NCI-H2171 (cell line): ENCODE measurements at places on chromosomes 1 and 21.

DNA sequence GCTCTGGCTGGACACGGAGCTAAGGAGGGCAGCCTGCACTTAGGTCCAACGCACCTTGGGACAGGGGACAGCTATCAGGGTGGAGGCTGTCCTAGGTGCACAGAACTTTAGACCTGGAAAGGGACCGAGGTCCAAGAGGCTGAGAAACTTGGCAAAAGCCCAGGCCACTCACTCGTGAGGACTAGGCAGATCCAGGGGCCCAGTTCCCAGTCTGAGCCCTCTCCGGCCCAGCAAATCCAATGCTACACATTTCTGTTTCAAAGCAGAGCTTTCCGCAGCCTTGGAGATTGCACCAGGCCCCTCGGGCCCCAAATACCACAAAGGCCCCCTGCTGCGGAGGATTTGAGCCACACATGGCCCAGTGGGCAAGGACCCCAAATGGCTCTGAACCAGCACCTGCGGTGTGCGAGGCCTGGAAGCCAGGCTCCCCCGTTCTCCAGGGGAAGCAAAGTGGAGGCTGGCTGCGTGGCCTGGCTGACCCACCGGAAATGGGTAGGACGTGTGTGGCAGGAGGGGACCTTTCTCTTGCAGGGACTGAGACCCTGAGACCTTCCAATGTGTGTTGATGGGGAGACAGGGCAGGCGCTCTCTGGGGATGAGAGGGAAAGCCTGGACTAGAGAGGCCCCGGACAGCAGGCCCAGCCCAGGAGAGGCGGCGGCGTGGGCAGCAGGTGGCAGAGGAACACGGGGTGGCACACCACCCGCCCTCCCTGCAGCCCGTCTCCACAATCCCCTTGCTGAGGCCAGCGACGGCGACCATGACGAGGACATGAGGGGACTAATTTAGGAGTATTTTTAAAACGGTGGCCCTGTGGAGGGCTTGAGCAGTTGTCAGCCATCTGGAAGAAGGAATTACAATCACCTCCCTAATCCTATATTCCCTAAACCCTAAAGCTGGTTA is 118.7 kb downstream of the CASZ1 start:
- no peak for DNase-seq

DNA sequence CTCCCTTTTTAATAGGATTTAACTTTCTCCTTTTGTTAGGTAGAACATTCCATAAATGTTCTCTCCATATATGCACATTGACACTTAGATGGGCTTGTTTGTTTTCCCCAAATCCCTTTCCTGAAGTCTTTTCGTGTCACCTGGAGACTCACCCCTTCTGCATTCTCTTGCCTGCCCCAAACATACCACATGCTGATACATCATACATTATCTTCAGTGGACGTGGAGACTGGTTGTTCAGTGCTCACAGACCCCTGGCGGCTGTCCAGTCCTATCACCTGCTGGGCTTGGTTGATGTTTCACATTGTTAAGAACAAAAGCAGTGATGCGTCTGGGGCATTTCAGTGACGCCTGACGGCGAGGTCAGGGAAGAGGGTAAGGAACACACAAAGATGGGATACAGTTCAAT is 22.2 kb downstream of the FMOD start:
- DNase-seq, result no peak

DNA sequence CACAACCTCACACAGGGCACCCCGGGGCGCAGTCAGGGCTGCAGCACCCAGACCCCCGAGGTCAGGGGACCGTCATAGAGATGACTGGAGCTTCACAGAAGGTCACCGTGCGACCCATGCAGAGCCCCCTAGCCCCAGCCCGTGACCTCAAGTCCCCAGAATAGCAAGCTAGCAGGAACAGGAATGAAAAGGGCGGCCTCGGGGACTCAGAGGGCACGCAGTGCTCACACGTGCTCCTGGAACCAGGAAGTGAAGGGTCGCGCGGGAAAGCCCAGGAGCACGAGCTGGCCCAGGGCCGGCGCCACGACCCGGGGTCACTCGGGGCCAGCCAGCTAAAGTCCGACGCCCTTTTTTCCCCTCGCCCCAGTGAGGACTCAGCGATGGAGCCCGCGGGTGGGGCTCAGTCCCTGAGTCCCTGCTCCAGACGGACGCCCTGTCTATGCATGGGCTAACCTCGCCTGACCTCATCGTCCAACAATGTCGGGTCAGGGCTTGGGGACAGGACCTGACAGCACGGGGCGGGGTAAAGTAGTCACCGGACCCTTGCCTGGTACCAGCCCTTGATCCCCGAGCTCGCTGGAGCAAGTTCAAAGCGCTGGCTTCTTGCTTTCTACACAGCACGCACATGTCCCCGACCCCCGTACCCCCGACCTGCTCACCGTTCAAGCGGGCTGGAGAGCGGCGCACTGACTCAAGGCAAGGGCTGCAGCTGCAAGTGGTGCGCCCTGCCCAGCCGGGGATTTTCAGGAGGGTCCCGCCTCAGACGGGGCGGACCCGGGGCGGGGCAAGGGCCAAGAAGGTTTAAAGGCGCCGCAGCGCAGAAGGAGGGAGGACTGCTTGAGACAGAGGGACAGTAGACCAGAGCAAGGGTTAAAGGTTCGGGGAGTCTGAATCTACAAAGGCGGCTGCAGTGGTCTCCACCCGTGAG is at the start of gene TAGLN2:
TAGLN2 (minus strand) TSS at position 717 of the 928 bp plus-strand sequence. CDS start 4,998 bp downstream, outside the sequence.
- no peak for DNase-seq

GRCh38 chr21:43786300-43786806 is 3.0 kb upstream of the RRP1 start:
- DNase-seq, result peak; percentile 10

DNA sequence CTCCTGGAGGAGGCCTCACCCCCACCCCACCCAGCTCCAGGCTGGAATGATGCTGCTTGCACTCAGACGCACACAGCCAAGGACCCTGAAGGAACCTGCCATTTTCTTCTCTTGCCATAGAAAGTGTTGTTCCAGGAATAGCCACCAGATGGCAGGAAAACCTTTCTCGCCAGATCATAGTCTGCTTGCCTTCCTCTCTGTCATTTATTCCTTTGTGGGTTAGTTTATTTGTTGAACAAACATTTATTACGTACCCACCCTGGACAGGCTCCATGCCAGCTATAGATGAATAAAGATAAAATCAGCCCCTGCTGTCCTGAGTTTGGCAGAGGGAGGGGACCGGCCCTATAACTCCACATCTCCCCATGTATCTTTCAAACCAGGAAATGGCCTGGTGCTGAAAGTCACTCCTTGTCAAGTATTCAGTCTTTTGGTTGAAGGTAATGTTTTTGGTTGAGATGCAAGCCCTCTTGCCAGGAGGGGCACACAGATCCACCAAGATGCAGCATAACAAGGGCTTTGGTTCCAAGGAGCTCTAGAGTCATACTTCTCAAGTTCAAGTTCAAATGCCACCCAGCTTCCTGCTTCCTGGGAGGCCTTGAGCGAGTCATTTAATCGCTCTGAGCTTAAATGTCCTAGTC is 7.0 kb upstream of the KCNC4 start:
- DNase-seq, result peak; percentile 45

DNA sequence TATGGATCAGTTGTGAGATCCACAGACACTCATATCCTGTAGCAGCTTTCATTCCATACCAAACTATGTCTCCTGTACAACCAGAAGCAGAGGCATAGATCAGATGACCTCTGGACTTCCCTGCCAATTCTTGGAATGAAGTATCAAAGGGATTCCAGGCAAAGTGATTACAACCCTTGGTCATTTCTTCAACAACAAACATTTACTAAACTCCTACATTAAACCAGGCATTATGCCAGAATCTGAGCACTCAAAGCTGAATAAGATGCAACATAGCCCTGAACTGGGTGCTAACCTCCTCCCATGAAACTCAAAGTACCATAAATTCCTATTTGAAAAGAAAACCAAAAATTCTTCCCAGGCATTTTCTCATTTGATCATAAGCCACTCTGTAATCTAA is 121.2 kb upstream of the SGIP1 start:
- no peak for DNase-seq

DNA sequence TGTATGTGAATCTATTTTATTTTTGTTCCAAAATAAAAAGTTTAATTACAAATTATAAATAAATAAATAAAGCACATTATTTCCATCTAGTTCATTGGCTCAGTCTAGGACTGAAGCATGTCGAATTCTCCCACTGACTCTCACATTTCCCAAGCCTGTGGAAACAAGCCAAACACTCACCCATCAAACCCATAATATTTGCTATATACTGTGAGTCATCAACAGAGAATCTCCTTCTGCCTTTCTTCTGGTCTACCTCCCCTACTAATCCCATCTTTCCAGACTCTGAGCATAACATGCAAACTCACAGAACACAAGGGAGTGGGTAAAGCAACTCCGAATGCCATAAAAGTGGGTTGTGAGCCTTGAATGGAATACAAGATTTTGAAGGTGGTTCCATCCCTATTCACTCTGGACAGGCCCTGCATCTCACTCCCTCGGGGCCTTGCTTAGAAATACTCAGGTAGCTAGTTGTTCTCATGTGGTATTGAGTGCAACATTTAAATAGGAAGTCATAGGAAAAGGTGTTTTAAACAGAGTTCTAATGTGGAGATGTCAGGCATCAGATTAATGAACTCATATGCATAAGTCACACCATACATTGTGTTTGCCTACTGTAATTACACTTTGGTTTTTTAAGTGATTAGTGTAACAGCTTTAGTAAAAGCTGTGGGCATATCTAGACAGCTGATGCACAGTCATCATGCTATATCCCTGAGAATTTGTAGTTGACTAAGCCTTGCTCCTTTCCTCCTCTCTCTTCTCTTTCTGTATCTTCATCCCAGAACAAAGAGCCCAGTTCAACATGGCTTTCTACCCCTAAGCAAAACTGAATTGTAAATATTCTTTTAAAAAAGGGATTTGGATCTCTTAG is 47.0 kb downstream of the F5 start:
- no peak for DNase-seq

GRCh38 chr1:201876148-201876818 is 12.4 kb upstream of the SHISA4 start:
- DNase-seq, result peak; percentile 84

- no peak for DNase-seq
Measured at GRCh38 chr1:117321680-117322609, 45.3 kb upstream of the MAN1A2 start.

DNA sequence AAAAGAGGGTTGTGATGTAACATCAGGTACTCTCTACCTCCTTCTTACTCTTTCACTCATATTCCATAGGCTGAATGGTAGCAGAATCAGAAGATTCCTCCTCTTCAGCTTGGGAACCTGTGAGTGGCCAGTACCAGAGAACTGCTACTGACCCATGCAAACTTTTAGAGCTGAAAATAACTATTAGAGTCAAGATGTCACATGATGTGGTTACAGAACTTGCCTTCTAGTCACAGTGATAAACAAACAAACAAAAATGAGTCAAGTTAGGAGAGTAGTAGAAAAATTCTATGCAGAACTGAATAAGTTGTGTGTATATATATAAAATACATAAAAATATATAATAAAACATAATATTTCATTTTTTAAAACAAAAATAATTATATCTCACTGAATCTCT is 47.6 kb upstream of the RGS1 start:
- no peak for DNase-seq

DNA sequence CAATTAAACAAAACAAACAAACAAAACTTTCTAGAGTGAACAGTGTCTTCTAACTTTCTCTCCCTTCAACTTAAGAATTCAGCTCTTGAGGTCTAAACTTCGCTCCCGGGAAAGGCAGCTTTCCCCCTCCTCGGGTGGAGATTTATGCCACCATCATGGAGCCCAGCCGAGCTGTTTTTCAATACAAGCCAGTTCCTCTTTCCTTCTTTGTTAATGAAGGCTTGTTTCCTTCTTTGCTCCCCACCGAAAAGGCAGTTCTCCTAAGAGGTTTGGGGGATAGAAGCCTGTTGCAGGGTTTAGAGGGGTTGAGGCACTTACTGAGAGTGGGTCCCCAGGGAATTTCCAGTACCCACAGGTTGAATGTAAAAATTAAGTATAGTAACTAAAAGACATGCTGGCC is 26.5 kb downstream of the OLIG1 start:
- no peak for DNase-seq

GRCh38 chr1:218705911-218706893 is 361.1 kb downstream of the TGFB2 start:
- no peak for DNase-seq

GRCh38 chr1:183622884-183623785 is 12.4 kb downstream of the ARPC5 start:
- peak; percentile 52 for DNase-seq

DNA sequence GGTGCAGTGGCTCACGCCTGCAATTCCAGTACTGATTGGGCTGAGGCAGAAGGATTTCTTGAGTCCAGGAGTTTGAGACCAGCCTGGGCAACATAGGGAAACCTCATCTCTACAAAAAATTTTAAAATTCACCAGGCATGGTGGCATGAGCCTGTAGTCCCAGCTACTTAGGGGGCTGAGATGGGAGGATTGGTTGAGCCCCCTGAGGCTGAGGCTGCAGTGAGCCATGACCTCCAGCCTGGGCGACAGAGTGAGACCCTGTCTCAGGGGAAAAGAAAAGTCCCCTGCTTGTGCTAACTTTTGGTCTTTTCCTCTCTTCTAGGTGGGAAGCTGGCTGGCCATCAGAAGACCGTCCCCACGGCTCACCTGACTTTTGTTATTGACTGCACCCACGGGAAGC is 1.6 kb downstream of the SRARP start:
- no peak for DNase-seq

DNA sequence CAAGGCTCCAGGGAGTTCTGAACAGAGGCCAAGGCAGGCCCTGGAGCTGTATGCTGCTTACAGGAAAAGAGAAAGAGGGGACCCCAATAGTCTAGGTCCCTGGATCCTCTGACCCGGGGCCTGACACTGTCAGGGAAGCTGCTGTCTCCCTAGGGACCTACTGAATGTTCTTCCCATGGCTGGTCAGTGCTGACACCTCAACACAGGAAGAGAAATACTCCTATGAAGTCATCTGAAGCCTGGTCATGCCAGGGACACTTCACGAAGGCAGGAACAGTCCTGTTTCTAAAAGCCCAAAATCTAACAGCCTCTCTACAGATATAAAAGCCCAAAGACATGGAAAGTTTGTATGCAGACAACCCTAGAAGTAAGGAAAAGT is 1.7 kb upstream of the LAD1 start:
- DNase-seq, result no peak

GRCh38 chr1:38870996-38871395 is 2.2 kb downstream of the MYCBP start:
- DNase-seq, result no peak

GRCh38 chr21:16279731-16280581 is 550.2 kb downstream of the USP25 start:
- no peak for DNase-seq

DNA sequence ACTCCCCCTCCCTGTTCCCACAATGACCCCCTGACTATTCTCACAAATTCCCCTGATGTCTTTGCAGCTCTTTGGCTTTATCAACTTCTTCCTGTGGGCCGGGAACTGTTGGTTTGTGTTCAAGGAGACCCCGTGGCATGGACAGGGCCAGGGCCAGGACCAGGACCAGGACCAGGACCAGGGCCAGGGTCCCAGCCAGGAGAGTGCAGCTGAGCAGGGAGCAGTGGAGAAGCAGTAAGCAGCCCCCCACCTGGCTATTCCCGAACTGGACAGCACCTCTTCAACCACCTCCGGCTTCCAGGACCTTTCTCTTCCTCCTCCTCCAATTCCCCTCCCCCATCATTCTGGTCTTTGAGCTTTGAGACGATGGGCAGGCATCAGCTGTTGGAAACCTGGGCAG is 4.4 kb upstream of the ATXN7L2 start:
- DNase-seq, result no peak

GRCh38 chr1:238681021-238681420 is 705.3 kb upstream of the CHRM3 start:
- DNase-seq, result no peak

- DNase-seq, result peak; percentile 76
Measured at GRCh38 chr1:226549937-226550671, 1.5 kb downstream of the STUM start.
